NCI-H1694 (cell line): ENCODE measurements at places on chromosomes 4 and X.

DNA sequence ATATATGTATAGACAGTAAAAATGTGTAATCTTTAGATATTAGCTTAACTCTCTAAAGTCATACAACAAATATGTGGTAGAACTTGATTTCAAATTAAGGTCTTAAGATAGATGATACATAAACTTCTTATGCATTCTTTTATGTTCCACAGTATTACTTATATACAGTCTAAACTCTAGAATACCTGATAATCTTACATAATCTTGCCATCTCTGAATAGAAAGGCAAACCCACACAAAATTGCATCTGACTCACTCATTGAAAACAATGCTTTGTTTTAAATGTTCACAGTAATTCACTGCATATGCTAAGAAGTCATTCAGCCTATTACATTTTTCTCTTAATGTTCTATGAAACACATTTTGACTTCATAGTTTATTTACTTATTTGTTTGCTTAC lies 10.1 kb downstream of the SULT1B1 start:
- DNase-seq, result no peak

- no peak for DNase-seq
These were observed 10.4 kb downstream of the PRSS48 start for GRCh38 chr4:151287409-151287808.

- no peak for DNase-seq
These were observed 57.0 kb upstream of the ARSJ start for GRCh38 chr4:114036426-114036825.

GRCh38 chrX:55524487-55524886 lies 34.8 kb upstream of the USP51 start:
- DNase-seq, result no peak

- DNase-seq, result no peak
These were observed 96.5 kb upstream of the MAP3K15 start for GRCh38 chrX:19611636-19612376.

DNA sequence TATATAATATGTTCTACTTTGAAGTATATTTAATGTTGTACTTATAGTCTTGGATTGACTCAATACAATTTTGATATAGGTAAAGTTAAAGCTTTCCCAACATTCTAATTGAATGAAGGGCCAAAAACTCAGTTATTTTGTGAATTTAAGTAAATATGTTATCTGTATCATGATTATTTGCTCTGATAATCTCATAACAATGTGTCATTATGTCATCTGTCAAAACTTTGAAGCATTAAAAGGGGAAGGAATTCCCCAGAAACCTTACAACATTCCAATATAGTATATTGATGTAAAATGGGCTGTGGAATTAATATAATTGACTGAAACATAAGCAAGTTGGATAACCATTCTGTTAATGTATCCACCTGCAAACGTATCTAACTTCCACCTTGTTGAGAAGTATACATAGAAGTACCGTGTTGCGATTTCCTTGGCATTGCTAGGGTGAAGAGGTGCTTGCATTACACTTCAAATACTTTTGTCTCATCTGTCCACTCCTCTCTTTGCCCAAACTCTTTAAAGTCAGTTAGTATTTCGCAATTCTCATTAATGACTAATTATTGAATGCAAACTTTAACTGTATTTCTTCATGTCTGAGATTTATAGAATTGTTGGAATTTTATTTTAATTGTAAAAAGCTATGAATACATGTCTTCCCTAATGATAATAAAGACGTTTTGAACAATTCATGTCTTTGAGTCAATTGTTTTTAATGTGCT lies 1982.1 kb upstream of the ADGRL3 start:
- DNase-seq, result no peak

GRCh38 chrX:78540171-78540570 lies 119.0 kb downstream of the RTL3 start:
- no peak for DNase-seq

DNA sequence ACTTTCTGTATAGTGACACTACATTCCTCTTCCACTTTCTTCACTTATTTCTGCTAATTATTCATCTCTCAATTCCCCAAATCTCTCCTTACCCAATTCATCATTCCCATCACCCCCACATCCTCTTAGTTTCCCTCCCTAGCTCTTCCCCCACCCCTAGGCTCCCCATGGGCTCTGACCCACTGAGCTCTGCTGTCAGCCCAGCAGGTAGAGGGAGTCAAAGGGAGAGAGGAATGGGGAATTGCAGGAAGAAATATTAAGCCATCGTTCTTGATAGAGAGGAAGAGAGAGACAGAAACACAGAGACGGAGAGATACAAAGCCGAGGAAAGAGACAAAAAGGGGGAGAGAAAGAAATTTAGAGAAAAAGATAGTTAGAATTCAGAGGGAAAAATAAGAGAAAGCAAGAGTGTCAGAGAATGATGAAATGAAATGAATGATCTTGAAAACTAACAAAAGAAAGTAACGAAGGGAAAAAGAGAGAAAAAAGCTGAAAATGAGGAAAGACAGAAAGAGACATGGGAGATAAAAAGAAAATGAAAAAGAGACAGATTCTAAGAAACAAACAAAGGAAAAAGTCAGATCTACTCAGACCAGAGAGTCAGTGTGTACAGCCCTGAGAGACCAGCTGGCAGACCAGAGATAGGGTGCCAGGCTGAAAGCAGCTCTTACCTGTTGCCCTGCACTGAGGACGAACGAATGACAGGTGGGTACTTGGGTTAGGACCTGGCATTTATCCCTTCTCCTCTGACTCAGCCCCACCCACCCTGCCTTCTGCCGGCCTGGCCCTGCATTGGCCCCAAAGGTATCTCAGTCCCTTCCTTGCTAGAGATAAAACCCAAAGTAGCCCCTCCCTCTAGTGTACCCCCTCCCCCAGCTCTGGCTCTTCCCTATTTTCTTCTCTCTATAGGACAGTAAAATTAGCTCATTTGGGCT lies at the start of gene ALAS2:
TSS of gene ALAS2 (minus strand) at position 707 of the 935 bp plus-strand sequence. CDS start 4,977 bp downstream, outside the sequence.
- DNase-seq, result no peak

DNA sequence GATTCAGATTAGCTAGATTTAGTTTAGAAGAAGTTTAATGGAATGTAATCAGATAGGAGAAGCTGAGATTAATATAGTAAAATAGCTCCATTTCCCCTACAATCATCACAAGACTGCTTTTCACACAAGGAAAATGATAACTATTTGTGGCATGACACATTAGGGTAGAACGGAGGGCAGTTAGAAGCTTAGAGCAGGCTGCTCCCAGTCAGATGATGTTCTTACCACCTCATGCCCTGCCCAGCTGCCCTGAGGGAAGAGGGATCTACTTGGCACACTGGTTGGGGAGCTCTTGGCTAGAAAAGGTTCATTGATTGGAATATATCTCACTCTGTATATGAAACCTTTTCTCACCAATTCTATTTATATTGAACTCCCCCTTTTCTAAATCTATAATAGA lies 180.7 kb upstream of the IL15 start:
- DNase-seq, result no peak

DNA sequence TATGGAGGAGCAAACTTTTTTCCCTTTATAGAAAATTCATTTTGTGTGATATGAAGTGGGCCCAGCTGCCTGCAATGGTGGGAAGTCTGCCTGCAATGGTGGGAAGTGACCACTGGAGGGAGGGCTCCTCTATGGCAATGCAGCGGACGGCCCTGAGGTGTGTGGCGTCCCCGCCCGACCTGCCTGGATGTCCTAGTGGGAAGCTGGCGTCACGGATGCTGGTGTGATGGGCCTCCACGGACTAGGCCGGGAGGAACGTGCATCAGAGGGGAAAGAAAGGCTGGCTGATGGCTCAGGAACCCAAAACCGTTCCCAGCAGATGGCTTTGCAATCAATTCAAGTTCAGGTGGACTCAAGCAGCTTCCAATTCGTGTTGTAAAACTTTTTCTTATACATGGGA lies 177.9 kb downstream of the AFAP1 start:
- DNase-seq, result no peak

GRCh38 chrX:36573720-36574119 lies 434.4 kb upstream of the FAM47C start:
- DNase-seq, result no peak

- no peak for DNase-seq
These were observed 135.7 kb upstream of the MAMLD1 start for GRCh38 chrX:150227321-150227860.

DNA sequence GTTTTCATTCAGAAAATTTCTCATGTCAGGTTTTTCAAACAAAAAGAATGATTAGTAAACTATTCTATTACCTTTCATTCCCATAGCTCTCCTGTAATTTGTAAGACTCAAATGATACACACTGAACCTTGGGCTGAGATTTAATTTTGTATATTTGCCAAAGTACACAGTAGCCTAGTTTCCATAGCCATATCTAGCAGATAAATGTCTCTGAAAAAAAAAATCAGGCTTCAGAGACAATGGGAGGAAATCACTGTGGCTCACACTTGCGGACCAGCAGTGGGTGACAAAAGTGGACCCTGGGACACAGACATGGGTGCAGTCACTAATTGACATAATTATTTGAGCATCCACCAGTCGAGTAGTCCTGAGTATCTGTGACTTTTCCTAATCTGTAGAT lies 46.6 kb downstream of the MAOA start:
- DNase-seq, result no peak

GRCh38 chr4:30875658-30876269 lies 155.6 kb downstream of the PCDH7 start:
- DNase-seq, result no peak

DNA sequence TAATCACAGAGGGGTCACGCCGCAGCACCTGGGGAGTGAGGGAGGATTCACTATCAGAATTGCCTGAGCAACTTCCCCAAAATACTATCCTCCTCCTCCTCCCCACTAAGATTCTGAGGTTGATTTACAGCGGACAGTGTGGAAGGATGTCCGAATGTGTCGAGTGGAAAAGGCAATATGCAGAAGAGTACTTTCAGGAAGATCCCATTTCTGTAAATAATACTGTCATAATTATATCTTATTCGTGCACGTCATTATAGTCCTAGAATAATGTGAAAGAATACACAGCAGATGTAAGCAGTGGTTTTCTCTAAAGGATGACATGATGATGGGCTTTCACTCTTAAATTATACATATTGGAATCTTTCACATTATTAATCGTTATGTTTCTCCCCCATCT lies 149.8 kb upstream of the NOCT start:
- DNase-seq, result no peak

- no peak for DNase-seq
These were observed 155.8 kb upstream of the RAI2 start for GRCh38 chrX:18016941-18017340.

GRCh38 chr4:142559986-142560385 lies 286.1 kb downstream of the INPP4B start:
- DNase-seq, result no peak

- DNase-seq, result no peak
These were observed 9.4 kb downstream of the GPR119 start for GRCh38 chrX:130376077-130376476.
